ENCODE measurements at places on chromosomes 12 and 14.
A peak's percentile ranks its signal among the peaks of the same experiment; 100 is the strongest.

GRCh38 chr14:98173305-98173704 lies 1098.7 kb downstream of the BCL11B start:
- no peak for DNase-seq

DNA sequence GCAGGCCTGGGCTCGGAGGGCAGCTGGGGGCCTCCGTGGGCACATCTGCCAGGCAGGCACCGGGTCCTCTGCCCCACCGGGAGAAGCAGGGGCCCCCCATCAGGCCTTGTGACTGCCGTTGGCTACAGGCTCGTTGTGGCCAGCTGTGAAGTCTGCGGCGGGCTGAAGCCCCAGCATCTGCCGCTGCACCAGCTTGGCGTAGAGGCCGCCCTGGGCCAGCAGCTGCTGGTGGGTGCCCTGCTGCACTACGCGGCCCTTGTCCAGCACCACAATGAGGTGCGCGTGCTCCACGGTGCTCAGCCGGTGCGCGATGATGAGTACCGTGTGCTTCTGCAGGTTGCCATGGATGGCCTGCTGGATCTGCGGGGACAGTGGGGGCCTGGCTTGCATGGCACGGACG lies 33.9 kb upstream of the VPS37B start:
- DNase-seq = no peak

- no peak for DNase-seq
Measured at GRCh38 chr12:43835264-43835655, 621 bp upstream of the TMEM117 start.

DNA sequence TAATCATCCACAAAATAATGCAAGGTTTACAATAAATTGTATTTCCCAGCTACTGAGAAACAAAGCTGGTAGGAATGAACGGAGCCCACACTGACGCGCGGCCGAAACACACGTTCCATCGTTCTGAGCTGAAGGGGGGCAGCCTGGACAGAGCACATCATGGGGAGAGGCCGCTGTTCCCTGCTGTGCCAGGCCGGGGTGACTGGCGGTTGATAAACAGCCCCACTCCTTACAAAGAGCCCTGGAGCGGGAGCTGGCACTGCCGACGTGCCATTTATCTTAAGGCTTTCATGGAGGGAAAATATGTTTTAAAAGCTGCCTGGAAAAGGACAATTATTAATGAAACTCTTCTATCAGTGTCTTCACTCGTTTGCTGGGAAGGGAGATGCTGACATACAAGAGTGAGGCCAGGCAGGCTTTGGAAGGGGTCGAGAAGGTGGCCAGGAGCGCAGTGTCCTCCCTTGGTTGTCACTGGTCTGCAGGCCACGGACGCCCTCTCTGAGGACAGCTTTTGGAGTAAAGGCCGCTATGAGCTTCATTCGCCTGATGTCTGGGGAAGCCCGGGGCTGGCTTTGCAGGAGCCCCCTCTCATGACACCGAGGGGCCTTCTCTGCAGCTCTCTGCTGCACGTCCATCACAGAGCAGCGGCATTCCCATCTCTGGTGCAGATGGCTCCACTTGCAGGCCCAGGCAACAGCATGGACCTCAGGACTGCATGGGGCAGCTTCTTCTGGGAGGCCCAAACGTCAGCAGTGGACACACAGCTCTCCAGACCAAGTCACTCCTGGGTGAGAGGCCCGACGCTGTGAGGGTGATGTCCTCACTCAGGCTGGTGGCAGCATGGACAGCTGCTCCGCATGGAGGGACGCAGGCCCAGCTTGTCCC lies 355.3 kb upstream of the SFSWAP start:
- DNase-seq = no peak

DNA sequence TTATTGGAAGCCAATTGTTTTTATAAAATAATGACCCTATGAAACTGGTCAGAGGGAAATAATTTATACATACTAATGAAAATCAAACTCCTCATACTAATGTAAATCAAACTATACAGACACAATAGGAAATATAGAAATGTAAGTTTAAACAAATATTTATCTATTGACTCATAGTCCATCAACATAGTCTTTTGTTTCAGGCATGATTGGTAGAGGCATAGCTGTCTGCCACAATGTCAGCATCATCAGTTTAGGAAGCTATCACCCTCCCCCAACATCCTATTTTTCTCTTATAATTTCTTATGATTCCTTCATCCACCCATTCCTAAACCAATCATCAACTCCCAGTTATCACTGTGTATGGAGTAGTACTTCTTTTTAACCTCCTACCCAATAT lies 117.7 kb downstream of the SLC38A6 start:
- peak; percentile 18 for DNase-seq

DNA sequence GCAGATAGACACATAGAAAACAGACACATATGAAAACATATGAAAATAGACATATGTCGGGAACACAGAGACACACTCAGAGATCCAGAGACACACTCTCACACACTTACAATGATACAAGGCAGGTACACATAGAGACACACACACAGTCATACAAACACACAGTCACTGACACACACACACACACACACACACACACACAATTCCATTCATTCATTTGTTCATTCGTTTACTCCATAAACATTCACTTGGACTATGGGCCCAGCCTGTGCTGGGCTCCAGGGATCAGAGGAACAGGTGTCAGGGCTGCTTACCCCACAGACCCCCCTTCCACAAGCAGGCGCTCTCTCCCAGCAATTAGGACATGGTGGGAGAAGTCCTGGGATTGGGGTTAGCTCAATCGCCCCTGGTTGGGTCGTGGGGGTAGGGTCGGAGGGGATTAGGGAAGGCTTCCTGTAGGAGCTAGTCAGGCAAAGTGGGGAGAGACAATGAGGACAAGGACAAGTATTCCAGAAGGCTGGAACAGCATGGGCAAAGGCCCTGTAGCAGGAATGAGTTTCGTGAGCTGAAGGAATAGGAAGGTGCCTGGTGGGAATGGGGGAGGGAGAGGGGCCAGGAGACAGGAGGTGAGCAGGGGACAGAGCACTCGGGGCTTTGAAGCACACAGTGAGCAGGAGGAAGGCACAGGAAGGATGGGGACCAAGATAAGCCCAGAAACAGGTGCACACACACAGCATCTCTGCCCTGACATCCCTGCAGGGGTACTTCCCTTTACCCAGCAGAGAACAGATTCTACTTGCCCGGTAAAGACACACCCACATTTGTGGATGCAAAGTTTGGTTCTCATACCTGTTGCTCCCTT lies 6.5 kb downstream of the RASAL1 start:
- DNase-seq = no peak

DNA sequence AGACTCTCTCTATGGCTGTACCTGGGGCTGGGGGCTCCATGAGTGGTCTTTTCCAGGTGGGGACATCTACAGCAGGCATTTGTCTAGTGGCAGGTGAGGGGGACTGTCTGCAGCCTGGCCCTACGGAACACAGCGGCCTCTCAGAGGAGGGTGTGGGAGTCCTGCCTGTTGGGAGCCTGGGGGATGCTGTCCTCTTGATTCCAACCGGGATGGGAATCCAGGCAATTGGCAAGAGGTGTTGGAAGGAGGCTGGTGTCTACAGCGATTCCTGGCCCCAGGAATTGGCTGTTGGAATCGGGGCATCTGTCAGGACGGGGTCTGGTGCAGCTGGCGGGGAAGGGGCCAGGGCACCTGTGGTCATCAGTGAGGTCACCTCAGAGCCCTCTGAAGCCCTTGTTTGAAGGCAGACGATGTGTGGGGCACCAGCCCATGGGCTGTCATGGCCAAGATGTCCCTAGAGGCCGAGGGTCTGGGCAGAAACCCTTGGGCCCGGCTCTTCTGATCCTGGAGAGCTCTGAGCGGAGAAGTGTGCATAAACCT lies 386.3 kb downstream of the TMEM121 start:
- DNase-seq = no peak

DNA sequence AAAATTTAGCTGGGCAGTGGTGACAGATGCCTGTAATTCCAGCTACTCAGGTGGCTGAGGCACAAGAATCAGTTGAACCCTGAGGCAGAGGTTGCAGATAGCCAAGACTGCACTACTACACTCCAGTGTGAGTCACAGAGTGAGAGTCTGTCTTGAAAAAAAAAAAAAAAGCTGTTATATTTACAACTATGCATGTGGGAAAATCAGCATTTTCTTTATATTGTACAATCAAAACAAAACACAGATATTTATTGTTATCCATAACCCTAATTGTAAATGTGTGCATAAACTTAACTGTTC lies 12.5 kb downstream of the C1R start:
- DNase-seq = no peak

- DNase-seq = no peak
Measured at GRCh38 chr14:100825713-100826331, at the start of gene MEG3. Gene MEG3, plus strand, starts transcription at chr14:100826118.

DNA sequence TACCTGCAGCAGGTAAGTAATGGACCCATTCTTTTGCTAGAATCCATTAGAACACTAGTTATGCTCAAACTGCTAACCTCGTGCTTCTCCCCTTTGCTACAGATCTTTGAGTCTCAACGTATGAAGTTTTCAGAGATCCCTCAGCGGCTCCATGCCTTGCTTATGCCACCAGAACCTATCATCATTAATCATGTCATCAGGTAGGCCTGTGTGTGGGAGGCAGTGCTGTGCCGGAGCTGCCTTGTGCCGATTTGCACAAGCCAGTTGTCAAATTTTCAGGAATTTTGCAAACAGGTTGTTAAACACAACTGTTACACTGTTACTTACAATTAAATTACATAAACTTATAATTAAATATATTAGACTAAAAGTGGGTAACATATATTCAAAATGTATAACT lies 5.2 kb downstream of the SMARCD1 start:
- no peak for DNase-seq

- DNase-seq = no peak
Measured at GRCh38 chr12:22285846-22286245, 48.7 kb downstream of the ST8SIA1 start.

GRCh38 chr14:32075672-32076277 lies 1.3 kb upstream of the ARHGAP5 start:
- DNase-seq = peak; percentile 50

- no peak for DNase-seq
Measured at GRCh38 chr12:130201037-130201436, 38.8 kb downstream of the FZD10 start.

- DNase-seq = no peak
Measured at GRCh38 chr14:99280066-99280731, 8.2 kb upstream of the BCL11B start.

DNA sequence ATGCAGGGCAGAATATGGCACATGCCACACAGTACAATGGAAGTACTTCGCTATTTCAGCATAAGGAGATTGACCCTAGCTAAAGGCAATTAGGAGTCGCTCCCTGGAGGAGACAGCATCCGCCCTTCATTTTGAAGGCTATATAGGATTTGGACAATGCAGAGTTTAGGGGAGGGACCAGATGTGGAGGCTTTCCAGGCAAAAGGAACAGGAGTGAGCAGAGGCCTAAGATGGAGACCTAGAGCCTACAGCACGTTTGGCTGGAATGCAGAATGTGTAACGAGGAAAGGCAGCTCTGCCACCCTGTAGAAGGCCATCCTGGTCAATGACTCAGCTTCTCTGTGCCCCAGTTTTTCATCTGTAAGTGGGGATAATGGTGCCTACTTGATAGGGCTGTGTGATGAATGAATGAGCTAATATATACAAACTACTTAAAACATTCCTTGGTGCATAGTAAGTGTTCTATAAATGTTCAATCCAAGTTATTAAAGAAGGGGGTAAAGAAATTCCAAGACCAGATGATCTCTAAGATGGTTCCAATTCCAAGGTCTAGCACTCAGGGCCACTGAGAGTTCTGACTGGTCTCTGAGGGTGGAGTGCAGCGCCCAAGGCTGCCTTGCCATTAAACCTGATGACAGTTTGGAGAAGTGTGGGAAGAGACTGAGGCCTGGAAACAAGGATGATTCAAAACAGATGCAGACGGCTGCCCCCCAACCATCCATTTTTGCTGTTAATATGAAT lies 54.3 kb upstream of the FRMD6 start:
- DNase-seq = no peak

DNA sequence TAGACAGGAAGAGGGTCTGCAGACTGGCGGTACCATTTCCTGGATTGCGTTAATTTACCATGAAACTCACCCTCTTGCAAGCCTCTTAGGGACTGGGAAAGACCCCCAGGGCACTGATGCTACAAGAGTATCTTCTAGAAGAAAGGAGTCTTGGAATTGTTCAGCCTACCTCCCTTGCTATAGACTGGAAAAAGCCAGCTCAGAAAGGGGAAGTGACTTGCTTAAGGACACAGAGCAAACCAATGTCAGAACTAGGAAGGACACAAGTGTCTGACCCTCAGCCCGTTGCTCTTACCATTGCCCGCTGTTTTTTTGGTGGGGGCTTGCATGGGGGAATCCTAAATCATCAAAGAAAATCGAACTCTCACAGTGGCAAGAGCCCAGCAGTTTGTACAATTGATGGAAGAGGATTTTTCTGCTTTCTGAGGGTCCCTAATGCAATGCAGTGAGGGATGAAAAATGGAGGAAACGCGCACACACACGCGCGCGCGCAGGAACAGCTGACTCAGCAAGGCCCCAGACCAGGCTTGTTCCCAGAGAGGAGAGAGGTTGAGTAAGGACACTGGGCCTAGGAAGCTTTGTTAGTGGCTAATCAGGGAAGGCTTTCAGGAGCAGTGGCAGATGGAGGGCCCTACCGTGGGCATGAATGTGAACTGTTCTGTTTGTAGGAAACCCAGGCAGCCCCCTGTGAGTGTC lies 50.9 kb downstream of the RIN3 start:
- no peak for DNase-seq

DNA sequence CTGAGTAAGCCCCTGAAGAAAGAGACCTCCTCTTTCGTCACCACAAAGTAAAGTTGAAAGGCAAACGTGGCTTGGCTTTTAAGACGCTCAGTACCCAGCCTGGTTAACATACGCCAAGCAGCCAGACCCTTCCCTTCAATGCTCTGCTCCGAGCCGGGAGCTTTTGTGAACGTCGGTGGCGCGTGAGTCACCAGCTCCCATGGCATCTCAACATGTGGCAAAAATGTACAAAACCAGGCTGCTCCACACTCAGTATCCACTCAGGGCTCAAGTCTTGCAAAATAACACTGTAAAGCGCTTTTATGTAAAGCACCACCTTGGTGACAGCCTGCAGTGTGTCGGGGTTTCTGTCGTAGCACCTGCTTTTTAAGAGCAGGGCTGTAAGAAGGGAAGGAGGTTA lies 89.0 kb downstream of the SETD3 start:
- no peak for DNase-seq

DNA sequence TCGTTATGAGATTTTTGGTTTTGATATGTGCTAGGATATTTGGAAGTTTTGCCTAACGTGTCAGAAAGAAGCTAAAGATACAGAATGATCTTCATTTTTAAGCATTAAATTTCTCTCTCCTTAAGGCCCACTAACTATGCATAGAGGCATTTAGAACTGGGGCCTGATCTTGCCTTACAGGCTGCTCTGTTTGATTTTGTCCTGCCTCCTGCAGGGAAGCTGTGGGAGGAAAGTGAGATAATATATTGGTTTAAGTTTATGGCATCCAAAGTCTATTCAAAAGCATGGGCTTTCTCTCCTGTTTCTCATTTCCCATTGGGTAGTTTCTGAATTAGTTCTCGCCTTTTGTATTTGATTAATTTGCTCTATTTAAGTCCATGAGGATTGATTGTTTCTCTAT lies 250.3 kb upstream of the FBXO33 start:
- no peak for DNase-seq

Data from RWPE1 (cell line).